ENCODE measurements at places on chromosomes 7 and 10.

GRCh38 chr10:126221874-126222273 is 166.4 kb downstream of the ADAM12 start:
- DNase-seq, result no peak

- DNase-seq, result no peak
Observed at GRCh38 chr7:155508376-155509358, 37.7 kb downstream of the CNPY1 start.

DNA sequence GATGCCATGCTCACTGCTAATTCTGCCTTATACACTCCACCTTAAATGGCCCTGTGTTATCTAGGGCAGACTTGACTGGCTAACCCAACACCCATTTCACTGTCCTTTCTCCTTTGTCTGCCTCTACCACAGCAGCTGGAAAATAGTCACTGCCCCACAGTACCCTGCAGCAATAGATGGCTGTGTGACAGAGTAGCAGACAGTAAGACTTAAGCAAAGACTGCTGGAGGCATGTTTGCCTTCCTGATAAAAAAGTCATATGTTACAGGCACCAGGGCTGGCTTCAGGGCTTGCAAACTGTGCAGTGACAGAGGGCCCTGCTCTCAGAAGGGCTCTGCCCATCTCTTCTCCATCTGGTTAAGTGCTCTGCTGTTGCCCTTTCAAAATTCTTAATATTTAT is 332.6 kb upstream of the GHITM start:
- no peak for DNase-seq

- DNase-seq, result peak; percentile 16
Observed at GRCh38 chr10:127243490-127244272, 47.3 kb upstream of the INSYN2A start.

- no peak for DNase-seq
Observed at GRCh38 chr10:10917031-10917430, 100.6 kb upstream of the CELF2 start.

DNA sequence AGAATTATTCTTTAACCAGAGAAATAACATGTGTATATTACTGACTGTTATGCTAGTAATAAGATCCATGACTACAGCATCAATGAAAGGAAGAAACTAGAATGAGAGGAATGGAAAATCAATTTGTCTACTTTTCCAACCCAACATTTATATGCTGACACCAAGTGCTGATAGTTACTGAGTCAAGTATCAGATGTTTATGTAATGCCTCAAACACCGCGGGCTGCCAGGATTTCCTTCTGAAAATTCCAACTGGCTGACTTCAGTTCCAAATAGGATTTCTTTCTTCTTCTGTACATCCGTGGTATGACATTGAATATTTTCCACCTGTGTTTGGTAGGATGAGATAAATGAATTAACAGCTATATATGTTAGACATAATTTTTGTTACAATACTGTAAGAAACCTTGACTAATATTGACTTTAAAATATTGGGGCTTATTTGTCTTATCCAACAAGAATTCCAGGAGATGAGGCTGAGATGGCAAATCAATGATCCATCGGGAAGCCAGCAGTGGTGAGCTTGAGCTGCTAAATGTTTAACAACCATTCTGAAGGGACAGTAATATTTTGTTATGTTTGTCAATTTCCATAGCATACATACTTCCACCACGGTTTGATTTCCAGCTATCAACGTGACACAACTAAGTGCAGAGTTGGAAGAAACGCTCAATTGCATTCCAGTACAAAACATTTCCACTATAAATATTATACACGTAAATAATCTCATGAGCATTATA is 435.2 kb upstream of the AUTS2 start:
- DNase-seq, result no peak

- no peak for DNase-seq
Observed at GRCh38 chr7:12770227-12770975, 83.0 kb downstream of the ARL4A start.

DNA sequence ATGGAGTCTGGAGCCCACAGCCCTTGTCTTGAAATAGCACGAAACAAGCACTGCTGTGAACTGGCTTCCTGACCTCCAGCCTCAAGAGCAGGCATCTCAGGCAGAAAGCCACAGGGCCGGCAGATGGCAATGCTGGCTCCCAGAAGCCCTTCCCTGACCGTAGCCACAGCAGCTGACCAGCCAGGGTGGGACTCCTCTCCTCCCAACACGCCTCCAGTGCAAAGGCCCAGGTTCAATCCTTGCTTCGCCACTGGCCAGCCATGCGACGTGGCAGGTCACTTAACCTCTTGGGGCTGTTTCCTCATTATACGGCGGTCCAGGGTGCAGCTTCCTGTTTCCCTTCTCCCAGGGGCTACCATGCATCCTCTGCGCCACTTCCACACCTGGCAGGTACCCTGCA is 12.8 kb downstream of the PRKAG2 start:
- no peak for DNase-seq

GRCh38 chr10:44742248-44742647 is 168.9 kb upstream of the TMEM72 start:
- DNase-seq, result no peak

- DNase-seq, result no peak
Observed at GRCh38 chr10:11229893-11230292, 212.2 kb downstream of the CELF2 start.

DNA sequence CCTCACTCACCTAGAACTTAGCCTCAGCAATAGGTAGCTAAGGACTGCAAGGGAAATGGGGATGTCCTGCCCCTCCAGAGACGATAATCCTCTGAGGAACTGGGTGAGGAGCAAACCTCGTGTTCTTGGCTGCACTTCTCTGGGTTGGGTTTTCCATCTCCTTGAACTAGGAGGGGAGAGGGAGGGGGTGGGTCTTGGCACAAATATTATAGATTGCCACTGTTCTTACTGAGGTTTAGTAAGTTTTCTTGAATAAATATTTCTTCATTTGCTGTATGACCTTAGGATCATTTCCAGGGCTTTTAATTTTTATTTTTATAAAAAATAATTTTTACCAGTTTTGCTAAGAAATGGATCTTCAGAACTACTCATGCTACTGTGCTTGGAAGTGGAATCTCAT is 406.7 kb upstream of the FZD8 start:
- DNase-seq, result no peak

- DNase-seq, result no peak
Observed at GRCh38 chr7:104328296-104328969, at the start of gene LHFPL3. TSS of gene LHFPL3 (plus strand) at chr7:104328603.

- no peak for DNase-seq
Observed at GRCh38 chr10:77049896-77050295, 587.7 kb downstream of the KCNMA1 start.

DNA sequence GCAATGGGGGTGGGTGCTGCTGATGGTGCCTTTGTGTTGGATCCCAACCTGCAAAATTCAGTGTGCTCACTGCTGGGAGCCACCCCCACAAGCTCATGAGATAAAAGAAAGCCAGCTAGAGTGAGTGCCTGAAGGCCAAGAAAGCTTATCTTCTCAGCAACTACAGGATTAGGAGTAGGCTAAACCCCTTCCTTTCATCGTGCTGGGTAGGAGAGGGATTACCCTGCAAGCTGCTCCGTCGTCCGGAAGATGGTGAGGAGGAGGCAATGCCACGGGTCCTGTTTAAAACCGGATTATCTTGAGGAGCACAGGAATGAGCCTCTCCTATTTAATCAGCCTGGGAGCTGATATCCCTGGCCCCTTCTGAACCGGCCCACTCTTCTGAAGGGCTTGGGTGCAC is 258.0 kb downstream of the GALNT17 start:
- no peak for DNase-seq

GRCh38 chr7:125357676-125358455 is 428.2 kb upstream of the POT1 start:
- DNase-seq, result no peak

- no peak for DNase-seq
Observed at GRCh38 chr7:116354546-116355423, 144.4 kb downstream of the TES start.

DNA sequence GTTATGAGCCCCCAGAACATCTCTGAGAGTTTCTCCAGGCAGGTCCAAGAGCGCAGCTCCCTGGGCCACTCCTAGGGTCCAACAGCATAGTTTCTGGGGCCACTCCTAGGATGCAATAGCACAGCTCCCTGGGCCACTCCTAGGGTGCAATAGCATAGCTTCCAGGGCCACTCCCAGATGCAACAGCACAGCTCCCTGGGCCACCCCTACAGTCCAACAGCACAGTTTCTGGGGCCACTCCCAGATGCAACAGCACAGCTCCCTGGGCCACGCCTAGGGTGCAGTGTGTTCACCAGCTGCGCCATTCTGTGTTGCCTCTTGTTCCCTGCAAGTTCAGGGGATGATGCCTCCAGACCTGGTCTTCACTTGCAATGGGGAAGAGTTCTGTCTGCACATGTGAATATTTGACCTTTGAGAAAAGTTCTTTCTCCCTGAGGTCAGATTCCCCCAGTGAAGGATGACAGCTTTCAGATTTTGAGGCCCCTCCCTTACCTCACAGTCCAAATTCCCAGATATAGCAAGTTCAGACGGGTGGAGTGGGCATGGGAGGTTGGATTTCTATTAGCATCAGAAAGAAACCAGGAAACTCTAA is 43.0 kb upstream of the LEP start:
- DNase-seq, result no peak

- no peak for DNase-seq
Observed at GRCh38 chr10:103238506-103239252, 7.0 kb upstream of the RPEL1 start.

- DNase-seq, result no peak
Observed at GRCh38 chr10:71771204-71771603, 2.1 kb downstream of the VSIR start.

DNA sequence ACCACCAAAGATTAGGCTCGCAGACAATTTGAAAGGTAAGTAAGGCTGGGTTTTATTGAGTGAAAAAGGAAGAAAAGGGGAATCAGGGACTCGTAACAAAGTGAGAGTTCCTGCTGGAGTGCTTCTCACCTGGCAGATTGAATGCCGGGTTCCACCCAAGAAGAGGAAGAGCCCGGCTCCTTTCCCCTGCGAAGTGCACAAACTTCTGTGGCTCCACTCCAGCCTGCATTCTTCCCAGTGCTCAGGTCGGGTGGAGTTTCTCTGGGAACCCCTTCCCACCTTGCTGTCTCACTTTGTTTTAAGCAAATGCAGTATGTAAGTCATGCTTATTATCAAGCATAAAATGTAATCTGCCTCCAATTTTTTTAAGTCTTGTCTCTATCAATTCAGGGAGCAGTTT is 87.1 kb upstream of the TMEM106B start:
- no peak for DNase-seq

Data from T-helper 2 cell (primary cell).